Mesothelial cell of epicardium (in vitro differentiated cells): ENCODE measurements at places on chromosomes 12 and 14. TPM values are rescaled to one million over a fixed set of nuclear protein-coding genes. Genes with fewer than 3 reads are reported as not detected.

The KCNH3 gene
- 1.8 to 2.5 TPM (median 2.3 TPM) in 3 replicates for total RNA-seq

The GPR162 gene
- 10.8 to 11.5 TPM (median 11.0 TPM) in 3 replicates for total RNA-seq

The GLT8D2 gene
- total RNA-seq, result 10.1 to 13.1 TPM (median 11.1 TPM) in 3 replicates

GRCh38 chr12:1880876-1881275 lies 37.6 kb downstream of the CACNA2D4 start:
- no peaks in the 10 kb centered on the region for H3K36me3 ChIP-seq
- DNase-seq, result no peak
- H3K4me1 ChIP-seq, result no peaks in the 10 kb centered on the region
- H3K4me3 ChIP-seq, result no peak overlapping the region
- peaks cover 18% of the 10 kb centered on the region for H3K27me3 ChIP-seq

DNA sequence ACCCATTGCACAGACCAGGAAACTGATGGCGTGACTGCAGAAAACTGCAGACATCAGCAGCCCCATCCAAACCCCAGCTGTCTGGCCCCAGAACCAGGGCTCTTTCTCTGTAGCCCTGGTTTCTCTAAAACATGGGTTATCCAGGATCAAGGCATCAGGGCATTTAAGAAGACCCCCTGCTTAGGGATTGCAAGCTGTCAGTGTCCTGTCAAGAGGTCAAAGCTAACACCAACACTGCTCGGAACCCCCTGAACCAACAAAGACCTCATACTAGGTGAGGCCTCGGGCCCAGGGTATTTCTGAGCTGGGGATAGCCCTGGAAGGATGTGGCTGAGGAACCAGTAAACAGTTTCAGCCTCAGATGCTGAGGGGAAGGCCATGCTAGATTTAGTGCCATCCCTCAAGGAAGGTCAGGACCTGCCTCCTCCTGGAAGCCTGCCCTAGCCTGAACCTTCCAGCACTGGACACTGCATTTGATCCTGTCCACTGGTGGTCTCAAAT lies 39.2 kb downstream of the BCL11B start:
- H3K27ac ChIP-seq, result no peak overlapping the region
- H3K4me3 ChIP-seq, result no peak overlapping the region
- H3K4me1 ChIP-seq, result peaks cover 46% of the 10 kb centered on the region
- DNase-seq, result no peak
- no peaks in the 10 kb centered on the region for H3K27me3 ChIP-seq

The DPY19L2 gene
- total RNA-seq, result 18.7 to 19.0 TPM (median 18.9 TPM) in 3 replicates

GRCh38 chr12:109165599-109165998 lies 49.2 kb downstream of the ACACB start:
- no peaks in the 10 kb centered on the region for H3K4me1 ChIP-seq
- no peak overlapping the region for H3K27ac ChIP-seq
- H3K4me3 ChIP-seq, result no peak overlapping the region
- no peak for DNase-seq

DNA sequence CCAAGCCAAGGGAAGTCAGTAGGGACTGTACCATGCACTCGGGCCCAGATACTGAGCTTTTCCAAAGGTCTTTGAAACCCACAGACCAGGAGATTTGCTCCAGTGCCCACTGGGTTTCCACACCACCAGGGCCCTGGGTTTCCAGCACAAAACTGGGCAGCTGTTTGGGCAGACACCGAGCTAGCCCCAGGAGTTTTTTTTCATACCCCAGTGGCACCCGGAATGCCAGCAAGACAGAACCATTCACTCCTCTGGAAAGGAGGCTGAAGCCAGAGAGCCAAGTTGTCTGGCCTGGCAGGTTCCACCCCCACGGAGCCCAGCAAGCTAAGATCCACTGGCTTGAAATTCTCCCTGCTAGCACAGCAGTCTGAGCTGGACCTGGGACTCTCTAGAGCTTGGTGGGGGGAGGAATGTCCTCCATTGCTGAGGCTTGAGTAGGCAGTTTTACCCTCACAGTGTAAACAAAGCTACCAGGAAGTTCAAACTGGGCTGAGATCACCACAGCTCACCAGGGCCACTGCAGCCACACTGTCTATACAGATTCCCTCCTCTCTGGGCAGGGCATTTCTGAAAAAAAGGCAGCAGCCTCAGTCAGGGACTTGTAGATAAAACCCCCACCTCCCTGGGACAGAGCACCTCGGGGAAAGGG lies 793.7 kb downstream of the RPS29 start:
- no peak overlapping the region for H3K4me3 ChIP-seq
- no peaks in the 10 kb centered on the region for H3K36me3 ChIP-seq
- no peaks in the 10 kb centered on the region for H3K4me1 ChIP-seq
- H3K27ac ChIP-seq, result no peak overlapping the region
- no peak for DNase-seq

The LHX5 gene
- not detected in 3 replicates for total RNA-seq
